Stimulated activated CD8-positive, alpha-beta memory T cell treated with anti-CD3 and anti-CD28 coated beads, Interleukin-7, amount 100 ng/mL, for 4 hours (primary cell): ENCODE measurements at places on chromosomes 7 and 10.

GRCh38 chr10:29671228-29671780 is 36.5 kb upstream of the SVIL start:
- DNase-seq, result no peak

GRCh38 chr10:127570036-127570435 is 20.9 kb downstream of the NPS start:
- DNase-seq, result no peak

GRCh38 chr7:34430456-34430855 is 227.6 kb upstream of the NPSR1 start:
- no peak for DNase-seq

DNA sequence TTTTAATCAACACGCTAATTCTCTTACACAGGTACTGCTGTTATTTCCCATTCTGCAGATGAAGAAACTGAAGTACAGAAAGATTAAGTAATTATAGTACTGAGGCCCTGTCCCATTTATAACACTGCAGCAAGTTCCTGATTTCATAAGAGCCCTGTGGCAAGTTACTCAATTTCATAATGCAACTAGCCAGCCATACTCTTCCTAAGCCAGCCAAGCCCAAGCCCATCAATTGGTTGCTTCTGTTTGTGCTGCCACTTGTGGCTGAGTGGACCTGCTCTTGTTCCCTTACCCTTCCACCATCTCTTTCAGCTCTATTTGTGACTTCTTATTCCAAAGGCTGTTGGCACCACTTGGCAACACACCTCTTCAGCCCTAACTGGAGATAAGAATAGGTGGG is 19.7 kb upstream of the PRPF18 start:
- DNase-seq, result no peak

DNA sequence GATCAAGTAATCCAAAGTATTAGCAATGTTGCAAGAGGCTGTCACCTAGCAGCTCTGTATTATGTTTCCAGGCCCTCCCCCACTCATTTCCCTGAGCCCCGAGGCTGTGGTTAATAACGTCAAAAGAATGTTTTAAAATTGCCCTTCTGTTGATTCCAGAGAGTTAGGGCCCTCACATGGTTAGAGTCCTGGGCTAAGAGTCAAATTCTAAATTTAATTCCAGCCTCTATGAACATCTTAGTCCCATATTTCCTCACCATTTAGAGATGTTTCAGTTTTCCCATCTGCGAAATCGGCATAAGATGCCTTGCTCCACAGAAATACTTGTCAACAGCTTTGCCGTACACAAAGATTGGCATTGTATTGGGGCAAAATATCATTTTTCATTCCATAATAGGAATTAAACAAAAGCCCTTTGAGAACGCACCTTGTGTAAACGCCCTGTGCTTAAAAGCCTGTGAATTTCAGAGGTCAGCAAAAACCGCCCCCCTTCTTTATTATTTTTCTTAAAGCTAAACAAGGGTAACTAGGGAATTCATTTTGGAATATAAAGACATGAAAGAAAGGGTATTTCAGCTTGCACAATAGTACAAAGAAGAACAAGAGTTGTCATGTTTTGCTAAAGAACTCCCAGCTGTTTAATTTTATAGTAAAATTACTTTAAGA is 135.8 kb downstream of the ARID5B start:
- DNase-seq, result no peak

GRCh38 chr10:43201545-43202131 is 63.4 kb downstream of the CSGALNACT2 start:
- no peak for DNase-seq
